ENCODE measurements at places on chromosomes 3 and 15.
A peak's percentile ranks its signal among the peaks of the same experiment; 100 is the strongest.

- no peak for DNase-seq
These were observed 81.8 kb upstream of the TNFSF10 start for GRCh38 chr3:172604895-172605646.

GRCh38 chr15:68666120-68666811 lies 87.5 kb downstream of the CORO2B start:
- no peak for DNase-seq

DNA sequence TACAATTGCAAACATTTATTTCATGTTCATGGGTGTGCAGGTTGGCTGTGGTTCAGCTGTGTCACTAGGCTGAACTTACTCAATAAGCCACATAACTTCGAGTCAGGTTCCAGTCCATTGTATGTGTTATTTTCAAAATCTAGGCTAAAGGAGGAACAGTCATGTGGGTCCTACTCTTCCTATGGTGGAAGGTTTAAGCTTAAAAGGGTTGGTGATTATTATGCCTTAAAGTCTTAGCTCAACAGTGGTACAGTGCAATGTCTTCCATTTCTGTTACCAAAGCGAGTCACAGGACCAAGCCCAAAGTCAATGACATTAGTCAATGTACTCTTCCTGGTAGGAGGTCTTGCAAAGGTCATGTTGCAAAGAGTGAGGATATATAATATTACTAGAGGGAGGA lies 78.2 kb downstream of the ATG7 start:
- no peak for DNase-seq

DNA sequence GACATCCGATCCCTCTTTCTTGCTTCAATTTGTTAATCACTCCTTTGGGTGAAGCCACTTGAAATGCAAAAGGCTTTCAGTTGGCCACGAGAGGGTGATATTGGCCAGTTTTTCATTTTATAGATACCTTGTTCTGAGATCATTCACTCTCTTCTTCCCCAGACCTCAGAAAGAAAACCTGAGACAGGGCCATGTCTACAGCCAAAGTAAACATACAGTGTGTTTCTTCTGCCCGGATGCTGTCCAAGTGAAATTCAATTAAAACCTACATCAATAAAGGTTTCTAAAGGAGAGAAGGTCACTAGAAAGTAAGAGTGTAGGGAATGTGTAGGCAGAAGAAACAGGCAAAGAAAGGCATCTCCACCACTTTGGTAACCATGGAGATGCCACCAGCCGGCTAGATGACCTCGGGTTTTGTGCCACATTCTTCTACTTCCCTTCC lies 39.5 kb upstream of the FMN1 start:
- no peak for DNase-seq

DNA sequence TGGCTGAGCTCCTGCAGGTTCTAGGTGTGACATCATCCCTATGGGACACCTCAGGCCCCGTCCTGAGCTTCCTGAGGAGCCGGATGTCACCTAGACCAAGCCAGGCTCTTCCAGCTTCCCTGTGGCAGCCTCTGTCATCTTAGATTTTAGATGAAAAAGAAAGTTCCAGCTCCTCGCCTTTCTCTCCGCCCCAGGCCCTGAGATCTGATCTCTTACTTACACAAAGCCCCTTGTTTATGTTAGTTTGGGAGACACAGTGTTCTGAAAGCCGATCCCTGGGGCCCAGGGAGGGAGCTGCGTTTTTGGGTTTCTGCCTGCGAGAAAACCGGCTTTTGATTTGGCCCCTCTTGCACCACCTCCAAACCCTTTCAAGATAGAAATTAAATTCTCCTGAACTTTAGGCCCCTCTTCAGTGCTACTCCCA lies 40.2 kb upstream of the FAM107A start:
- DNase-seq = peak; percentile 77

DNA sequence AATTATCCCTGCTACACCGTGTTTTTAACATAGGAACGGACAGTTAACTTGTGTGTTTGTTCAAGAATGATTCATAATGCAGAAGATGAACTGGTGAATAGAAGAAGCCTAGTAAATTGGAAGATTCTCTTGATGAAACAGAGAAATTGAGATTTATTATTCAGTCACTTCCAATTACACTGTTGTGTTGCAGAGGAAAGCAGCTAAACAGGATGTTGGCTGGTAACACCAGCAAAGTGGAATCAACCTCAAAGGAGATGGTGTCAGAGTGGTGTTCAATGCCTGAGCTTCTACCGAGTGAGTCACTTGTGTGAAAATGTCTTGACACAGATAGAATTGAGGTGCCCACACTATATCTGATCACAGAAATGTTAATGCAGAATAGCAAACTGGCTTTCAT lies 399.6 kb downstream of the LPP start:
- no peak for DNase-seq

GRCh38 chr3:156551261-156551660 lies 3.7 kb downstream of the SSR3 start:
- no peak for DNase-seq

DNA sequence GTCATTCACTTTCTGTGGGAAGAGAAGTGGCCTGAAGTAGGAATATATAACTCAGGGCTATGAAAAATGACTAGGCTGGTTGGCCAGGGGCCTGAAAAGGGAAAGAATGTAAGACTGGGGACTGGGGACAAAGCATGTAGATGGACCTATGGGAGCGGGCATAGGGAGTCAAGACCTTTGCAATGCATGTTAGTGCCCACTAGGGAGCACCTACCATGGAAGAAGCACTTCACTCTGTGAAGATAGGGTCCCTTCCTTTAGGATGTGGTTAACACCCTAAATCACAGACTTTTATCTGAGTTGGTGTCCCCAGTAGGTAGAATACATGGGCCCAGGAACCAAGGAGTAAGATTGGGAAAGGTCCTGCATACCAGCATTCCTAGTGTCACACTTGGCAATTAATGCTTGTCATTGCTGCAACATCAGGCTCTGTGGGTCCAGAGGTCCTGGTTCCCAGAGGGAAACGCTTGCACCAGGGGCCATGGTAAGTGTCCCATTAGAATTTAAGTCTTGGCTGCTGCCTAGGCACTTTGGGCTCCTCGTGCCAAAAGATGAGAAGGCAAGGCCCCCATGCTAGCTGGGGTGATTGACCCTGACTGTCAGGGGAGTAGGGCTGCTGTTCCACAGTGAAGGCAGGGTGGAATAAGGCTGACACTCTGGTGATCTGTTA lies 79.6 kb downstream of the CRYGS start:
- no peak for DNase-seq

GRCh38 chr3:60916546-60916945 lies 334.7 kb downstream of the FHIT start:
- DNase-seq = no peak

DNA sequence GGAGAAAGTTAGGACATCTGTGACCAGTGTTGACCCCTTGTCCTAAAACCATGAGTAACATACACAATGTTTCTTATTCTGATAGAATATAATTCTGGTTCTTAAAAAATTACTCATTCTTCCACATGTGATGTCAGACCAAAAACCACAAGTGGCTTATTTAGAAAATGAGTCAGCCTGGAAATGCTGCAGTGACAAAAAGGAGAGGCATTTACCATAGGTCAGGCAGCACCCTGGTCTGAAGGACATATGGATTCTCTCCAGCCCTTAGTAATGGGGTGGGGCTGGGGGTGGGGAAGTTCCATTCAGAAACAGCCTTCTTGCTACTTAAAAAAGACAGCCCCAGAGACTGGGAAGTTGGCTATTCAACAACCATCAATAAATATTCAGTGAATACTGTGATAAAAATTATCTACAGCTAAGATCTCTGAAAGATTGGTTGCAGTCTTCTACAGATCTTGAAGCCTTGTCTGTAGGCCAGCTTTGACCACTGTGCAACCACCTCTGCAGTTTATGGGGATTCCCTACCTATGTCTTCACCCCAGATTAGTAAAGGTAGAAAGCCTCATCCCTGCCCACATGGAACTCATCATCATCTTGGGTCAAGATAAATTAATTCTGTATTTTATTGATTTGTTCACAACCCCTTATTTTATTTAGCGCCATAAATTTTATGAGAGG lies 34.9 kb upstream of the TIMP4 start:
- no peak for DNase-seq

- no peak for DNase-seq
These were observed 22.2 kb downstream of the LSM3 start for GRCh38 chr3:14200841-14201240.

DNA sequence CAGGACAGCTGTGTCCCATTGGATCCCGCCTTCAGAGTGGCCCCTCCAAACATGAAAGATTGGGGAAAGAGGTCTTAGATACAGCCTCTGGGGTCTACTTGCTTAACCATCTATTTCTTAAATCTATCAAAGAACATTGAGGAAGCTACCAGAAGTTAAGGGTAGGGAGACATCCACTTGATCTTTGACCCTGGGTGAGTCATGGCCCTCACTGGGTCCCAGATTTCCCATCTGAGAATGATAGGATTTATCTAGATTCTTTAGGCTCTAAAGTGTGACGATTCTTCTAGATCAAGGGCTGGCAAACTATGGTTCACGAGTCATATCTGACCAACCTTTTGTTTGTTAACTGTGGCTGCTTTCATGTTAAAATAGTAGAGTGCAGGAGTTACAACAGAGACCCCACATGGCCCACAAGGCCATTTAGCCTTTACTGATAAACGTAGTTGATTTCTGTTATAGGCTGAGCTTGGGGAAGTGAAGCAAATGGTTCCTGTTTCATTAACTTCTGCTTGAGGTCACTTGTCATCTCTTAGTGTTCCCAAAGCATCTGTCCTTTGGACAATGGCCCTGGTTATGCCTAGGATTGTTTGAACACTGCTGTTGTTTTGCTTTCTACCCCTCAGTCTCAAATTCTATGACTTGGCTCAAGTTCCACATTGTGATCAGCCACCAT lies 8.0 kb downstream of the MUC13 start:
- no peak for DNase-seq
